G401 (cell line): ENCODE measurements at places on chromosomes 1 and 21. TPM values are rescaled to one million over a fixed set of nuclear protein-coding genes. Genes with fewer than 3 reads are reported as not detected.

DNA sequence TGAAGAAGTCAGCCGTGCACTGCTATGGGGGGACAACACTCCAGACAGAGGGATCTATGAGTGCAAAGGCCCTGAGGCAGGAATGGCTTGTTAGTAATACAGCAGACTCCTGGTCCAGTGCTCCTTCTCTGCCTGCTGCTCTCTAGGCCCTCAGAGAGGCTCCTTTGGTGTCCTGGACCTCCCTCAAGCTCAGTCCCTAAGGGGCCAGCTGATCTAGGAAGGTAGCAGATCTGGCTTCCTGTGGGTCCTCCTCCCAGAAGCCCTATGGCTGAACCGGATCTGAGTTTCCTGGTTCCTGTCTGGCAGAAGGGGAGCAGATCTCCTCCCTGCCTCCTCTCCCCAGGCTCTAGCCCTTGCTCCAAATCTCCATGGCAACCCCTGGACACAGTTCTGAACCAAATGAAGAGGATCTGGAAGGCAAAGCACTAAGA lies at the start of gene LDLRAD2:
Gene LDLRAD2, plus strand, starts transcription at position 391 of the 431 bp plus-strand sequence. CDS start 187 bp downstream, outside the sequence.
- DNase-seq, result no peak

S100A1 gene
- 132 and 195 TPM in 2 replicates for total RNA-seq

IVL gene
- total RNA-seq, result not detected in 2 replicates

GRCh38 chr1:221612047-221612777 lies 129.7 kb downstream of the DUSP10 start:
- no peak for DNase-seq

PCAT6 gene
- not detected in 2 replicates for total RNA-seq

- no peak for DNase-seq
Measured at GRCh38 chr1:83883979-83884378, 115.0 kb downstream of the TTLL7 start.

DNA sequence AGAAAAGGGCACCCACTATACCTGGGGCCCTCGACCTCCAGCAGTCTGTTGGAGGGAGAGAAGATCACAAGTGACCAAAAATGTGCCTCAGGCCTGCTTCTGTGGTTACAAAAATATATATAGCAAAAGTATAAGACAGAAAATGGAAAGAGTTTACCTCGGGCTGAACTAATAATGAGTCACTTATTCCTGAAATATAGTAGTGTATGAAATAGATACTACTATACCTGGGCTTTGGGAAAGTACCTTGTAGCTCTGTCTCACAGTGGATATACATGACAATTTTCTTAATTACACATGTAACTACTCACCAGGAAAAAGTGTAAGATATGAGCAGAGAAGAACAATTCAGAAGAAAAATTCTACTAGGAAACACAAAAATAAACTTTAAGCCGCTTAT lies 7.3 kb upstream of the APCS start:
- DNase-seq, result no peak

DNA sequence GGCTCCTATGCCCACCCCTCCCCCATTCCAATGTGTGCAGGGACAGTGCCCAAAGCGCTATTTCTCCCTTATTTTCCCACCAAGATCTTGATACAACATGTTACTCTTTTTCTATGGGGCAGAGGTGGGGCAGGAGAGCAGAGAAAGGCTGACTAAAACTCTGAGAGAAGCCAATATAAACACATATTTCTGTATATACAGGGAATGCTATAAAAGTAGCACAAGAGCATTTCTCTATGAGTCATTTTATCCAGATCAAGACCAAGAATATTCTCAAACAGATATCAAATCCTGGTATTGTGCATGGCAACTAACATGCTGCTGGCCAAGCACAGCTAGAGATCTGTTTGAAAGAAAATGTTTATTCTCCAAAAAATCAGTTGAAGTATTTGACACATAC lies 7.3 kb downstream of the WDR26 start:
- DNase-seq, result no peak

PATJ gene
- total RNA-seq, result 2.6 and 6.0 TPM in 2 replicates

GRCh38 chr1:3368711-3369445 lies 85.6 kb upstream of the ARHGEF16 start:
- no peak for DNase-seq

GRCh38 chr1:162873671-162874666 lies 13.0 kb upstream of the CCDC190 start:
- no peak for DNase-seq

GRCh38 chr1:29823561-29823960 lies 587.2 kb downstream of the PTPRU start:
- DNase-seq, result no peak

SPRR2E gene
- total RNA-seq, result not detected in 2 replicates

GRCh38 chr1:214316593-214316992 lies 35.6 kb downstream of the SMYD2 start:
- no peak for DNase-seq

FAM72B gene
- 6.3 and 19.4 TPM in 2 replicates for total RNA-seq

DNA sequence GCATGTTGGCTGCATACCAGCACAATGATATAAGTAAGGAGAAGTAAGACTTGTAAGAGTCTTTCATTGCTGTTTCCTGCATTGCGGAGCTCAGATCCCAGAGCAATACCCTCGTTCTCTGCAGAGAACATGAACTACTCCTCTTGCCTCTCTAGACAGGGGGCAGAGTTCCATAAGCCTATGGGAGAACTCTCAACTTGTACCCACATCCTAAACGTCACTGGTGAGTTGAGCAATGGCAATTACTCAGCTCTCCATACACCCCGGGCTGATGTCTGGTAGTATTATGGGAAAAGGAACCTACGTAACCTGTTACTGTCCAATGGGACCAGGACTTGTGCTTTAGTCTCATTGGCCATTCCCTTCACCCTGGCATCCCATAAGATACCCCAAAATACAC lies 27.3 kb upstream of the ZNF496 start:
- no peak for DNase-seq

DNA sequence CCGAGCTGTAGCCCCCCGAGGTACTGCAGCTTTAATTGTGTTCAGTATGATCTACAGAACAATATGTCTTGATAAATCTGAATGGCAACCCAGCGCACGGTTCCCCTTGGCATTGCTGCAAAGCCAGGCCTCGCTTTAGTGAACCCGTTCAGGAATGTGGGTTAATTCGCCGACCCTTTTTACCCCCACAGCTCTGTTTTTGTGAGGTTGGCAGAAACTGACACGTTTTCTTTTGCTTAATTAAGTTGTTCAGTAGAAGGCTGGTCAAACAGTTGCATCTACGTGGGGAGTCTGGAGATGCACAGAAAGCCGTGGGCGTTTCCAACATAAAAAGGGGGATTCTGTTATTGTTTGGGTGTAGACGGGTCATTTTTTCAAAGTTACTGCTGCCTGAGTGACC lies 43.2 kb downstream of the OLIG1 start:
- DNase-seq, result no peak

- DNase-seq, result no peak
Measured at GRCh38 chr21:35226328-35226727, 177.2 kb upstream of the RUNX1 start.

DYNLT4 gene
- total RNA-seq, result 2.9 and 14.6 TPM in 2 replicates

KIAA1614 gene
- total RNA-seq, result 0.07 and 0.31 TPM in 2 replicates

- DNase-seq, result no peak
Measured at GRCh38 chr1:58660105-58660504, 39.8 kb downstream of the MYSM1 start.

- no peak for DNase-seq
Measured at GRCh38 chr1:3001471-3002348, 19.6 kb upstream of the ACTRT2 start.

- no peak for DNase-seq
Measured at GRCh38 chr1:1110561-1110971, 5.3 kb downstream of the C1orf159 start.

- DNase-seq, result no peak
Measured at GRCh38 chr1:84581648-84582047, 7.4 kb upstream of the CTBS start.

IRF2BP2 gene
- 41.1 and 44.7 TPM in 2 replicates for total RNA-seq

NBPF4 gene
- total RNA-seq, result not detected in 2 replicates

PDZK1IP1 gene
- total RNA-seq, result not detected in 2 replicates

TMCC2 gene
- total RNA-seq, result 5.4 and 6.2 TPM in 2 replicates

GRCh38 chr21:46068516-46069079 lies 29.3 kb upstream of the COL6A2 start:
- no peak for DNase-seq

- DNase-seq, result no peak
Measured at GRCh38 chr1:77238462-77238861, 19.2 kb upstream of the PIGK start.

DNA sequence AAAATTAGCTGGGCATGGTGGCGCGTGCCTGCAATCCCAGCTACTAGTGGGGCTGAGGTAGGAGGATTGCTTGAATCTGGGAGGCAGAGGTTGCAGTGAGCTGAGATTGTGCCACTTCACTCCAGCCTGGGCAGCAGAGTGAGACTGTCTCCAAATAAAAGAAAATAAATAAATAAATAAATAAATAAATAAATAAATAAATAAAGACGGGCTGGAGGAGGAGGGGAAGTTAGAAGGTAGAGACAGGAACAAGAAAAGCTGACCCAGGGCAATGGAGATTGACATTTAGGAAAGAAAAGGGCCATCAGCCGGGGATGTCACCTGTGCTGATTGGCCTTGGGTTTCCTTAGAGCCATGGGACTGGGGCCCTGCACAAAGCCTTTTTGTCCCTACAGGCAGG lies 153.7 kb upstream of the IGSF21 start:
- DNase-seq, result no peak

CHAF1B gene
- total RNA-seq, result 8.6 and 18.1 TPM in 2 replicates

DNA sequence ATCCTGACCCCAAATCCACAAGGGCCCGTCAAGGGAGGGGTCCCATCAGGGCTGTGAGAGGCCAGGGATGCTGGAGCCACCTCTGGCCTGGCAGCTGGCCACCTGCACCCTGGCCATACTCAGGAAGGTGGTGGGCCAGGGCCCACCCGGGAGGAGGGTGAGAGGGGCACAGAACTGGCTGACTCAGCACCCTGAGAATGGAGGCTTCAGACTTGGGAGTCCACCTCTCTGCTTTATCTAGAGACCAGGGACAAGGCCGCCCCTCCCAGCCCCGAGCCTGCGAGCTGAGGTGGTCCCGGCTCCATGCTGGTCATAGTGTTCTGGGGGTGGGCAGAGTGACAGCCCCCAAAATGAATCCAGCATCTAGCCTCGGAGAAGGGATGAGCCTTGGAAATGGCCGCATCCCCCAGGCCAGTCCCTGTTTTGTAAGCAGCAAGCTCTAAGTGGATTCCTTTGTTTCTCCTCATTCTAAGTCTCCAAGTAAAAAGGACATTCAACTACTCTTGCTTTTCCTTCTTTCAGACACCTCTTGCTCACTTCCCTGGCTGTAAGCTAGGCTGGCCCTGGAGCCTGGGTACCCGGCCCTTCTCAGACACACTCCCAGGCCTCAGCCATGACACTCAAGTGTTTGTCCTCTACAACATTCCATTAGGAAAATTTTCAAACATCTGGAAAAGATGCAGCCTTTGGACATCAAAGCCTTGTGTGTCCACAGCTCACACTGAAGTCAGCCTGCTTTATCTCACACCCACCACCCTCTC lies 12.3 kb downstream of the WNT3A start:
- DNase-seq, result no peak

CD1D gene
- total RNA-seq, result not detected in 2 replicates

- DNase-seq, result no peak
Measured at GRCh38 chr1:52032124-52032784, 1.4 kb downstream of the KTI12 start.

- no peak for DNase-seq
Measured at GRCh38 chr1:48555271-48555670, 83.3 kb upstream of the SPATA6 start.

KIF26B gene
- total RNA-seq, result 9.8 and 10.5 TPM in 2 replicates

GRCh38 chr1:43639976-43640794 lies 9.8 kb upstream of the KDM4A start:
- DNase-seq, result no peak

DNA sequence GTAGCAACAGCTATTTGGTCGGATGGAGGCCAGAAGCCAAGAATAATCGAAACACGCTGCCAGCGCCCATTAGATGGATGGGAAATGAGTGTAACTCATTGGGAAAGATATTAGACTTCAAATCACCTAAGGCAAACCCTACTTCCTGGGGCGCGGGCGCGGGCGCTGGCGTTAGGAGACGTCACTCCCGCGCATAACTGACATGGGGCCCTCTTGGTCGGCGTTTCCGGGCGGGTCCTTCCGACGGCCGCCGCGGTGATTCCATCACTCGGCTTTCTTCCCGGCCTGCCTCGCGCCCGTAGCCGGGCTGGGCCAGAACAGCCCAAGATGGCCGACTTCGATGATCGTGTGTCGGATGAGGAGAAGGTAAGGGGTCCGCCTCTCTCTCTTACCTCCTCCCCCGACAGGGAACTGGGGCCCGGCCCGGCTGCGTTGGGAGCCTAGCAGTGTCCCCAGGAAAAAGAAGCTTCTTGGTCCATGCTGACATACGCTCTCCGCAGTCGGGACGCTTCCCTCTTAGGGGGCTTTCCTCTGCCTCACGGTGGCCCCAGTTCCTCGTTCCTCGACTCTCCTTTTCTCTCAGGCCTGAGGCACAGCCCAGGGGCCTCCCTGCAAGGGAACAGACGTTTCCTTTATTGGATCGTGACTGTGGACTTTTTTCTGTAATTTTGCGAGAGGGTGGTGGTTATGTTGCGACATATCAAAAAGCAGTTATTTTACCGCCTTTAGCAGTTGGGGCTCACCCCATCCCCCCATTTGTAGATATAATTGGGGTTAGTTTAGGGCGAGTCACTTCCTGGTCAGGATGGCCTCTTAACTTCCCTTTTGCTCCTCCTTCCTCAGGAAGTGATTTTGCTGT lies at the start of gene CAPZA1:
Gene CAPZA1, plus strand, starts transcription at position 315 of the 859 bp plus-strand sequence. Its CDS starts 13 bp downstream, at position 328.
- peak; percentile 90 for DNase-seq

NIPAL3 gene
- total RNA-seq, result 9.0 and 12.3 TPM in 2 replicates

ITLN1 gene
- not detected in 2 replicates for total RNA-seq

RHD gene
- total RNA-seq, result not detected in 2 replicates

PLPP3 gene
- total RNA-seq, result not detected in 2 replicates

- no peak for DNase-seq
Measured at GRCh38 chr1:10795276-10796021, 997 bp downstream of the CASZ1 start.

DNA sequence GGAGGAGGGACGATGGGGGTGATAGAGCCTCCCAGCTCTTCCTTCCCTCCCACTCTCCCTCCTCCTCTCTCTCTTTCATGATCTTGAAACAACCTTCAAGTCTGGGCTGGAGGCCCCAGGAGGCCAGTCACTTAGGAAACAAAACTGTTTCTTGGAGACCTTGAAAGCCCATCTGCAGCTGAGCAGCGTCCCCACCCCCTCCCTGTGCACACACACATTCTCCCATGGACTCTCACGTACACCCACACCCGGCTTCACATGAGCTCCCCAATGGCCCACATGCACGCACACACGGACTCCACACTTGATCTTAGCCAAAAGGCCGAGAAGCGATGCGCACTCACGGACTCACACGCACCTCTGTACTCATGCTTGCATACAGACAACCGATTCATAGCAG lies 3.2 kb upstream of the ATP1A2 start:
- DNase-seq, result no peak

- DNase-seq, result peak; percentile 100
Measured at GRCh38 chr1:160081261-160081936, at the start of gene KCNJ9. Gene KCNJ9 (plus strand): TSS chr1:160081538. CDS start chr1:160084031, 2,493 bp downstream.
